ENCODE measurements at places on chromosomes 11 and 22. TPM values are rescaled to one million over a fixed set of nuclear protein-coding genes. Genes with fewer than 3 reads are reported as not detected.

- DNase-seq = no peak
Measured at GRCh38 chr11:69598147-69598546, 42.8 kb upstream of the CCND1 start.

DNA sequence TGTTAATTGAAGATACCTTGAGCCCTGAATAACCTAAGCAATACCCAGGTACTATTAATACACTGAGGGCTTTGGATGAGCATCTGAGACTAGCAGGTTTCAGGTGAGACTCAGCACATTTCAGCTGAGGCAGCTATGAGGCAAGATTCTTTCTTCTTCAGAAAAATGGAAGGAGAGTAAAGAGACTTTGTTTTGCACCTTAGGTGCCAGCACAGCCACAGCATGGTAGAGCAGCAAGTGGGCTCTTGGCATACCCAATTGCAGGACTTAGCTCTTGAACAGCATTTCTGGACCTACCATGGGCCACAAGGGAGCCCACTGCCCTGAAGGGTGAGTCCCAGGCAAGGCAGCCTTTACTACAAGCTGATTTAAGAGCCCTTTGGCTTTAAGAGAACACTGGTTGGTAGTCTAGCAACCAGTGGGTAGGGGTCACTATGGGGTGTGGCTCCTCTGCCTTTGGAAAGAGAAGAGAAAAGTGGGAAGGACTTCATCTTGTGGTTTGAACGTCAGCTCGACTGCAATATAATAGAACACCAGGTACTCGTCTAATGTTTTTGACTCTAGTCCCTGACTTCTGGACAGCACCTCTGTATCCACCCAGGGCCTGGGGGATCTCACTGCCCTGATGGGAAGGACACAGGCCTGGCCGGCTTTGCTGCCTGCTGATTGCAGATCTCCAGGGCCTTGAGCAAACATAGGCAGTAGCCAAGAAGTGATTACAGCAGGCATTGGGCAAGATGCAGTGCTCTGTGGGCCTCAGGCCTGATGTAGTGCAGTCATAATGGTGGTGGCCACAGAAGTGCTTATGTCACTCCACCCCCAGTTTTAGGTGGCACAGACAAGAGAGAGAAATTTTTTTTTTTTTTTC is 73.3 kb downstream of the GLYATL1 start:
- DNase-seq = no peak

DNA sequence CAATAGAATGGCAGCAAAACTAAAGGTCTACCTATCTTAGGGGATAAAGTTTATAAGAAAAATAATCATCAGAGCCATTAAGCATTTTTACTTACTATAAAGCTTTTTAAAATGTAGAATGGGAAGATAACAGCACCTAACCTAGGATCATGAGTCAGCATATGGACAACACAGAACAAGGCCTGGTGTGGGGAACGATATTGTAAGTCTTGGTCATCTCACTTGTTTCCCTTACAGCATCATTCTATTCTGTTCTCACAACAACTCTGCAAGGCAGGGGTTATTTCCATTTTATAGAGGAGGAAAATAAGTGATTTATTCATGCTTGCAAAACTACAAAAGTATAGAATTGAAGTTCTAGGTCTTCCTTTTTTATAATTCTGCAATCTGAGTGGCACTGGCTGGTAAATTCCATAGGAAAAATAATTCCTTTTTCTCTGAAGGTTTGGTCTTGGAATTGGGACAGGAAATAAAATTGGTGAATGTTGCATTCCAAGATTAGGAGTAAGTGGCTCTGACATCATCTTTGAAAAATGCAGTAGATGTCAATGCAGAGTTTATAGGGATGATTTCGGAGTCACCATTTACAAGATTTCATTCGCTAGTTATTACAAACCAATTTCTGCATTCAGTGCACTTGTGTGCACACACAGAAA is 423.0 kb downstream of the DYNC2H1 start:
- DNase-seq = no peak

Gene NOX4
- not detected for total RNA-seq

GRCh38 chr11:132623511-132623910 is 908.8 kb downstream of the OPCML start:
- DNase-seq = no peak

DNA sequence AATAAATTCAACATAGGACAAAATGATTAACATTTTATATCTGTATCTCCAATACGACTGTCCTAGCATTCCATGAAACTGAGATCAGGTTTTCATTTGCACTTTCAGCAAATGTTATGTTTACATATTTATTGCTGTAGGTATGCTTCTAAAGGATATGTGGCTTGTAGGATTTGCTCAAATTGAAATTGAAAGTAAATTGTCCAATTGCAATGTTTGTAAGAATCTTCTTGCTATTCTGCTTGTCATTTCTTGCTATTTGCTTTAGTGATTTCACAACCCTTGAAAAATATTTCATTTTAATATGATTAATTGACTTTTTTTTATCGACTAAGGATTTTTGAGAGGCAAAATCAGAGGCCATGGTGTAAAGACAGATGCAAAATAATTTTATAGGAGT is 904.2 kb upstream of the RAG2 start:
- DNase-seq = no peak

GRCh38 chr11:65404638-65405339 is 17.8 kb upstream of the NEAT1 start:
- no peak for DNase-seq

Gene EXPH5
- 1.1 TPM for total RNA-seq

All from naive thymus-derived CD4-positive, alpha-beta T cell (primary cell).